ENCODE measurements at places on chromosomes 2 and 18.

- no peak for DNase-seq
Observed at GRCh38 chr2:33583194-33583938, 15.7 kb downstream of the FAM98A start.

DNA sequence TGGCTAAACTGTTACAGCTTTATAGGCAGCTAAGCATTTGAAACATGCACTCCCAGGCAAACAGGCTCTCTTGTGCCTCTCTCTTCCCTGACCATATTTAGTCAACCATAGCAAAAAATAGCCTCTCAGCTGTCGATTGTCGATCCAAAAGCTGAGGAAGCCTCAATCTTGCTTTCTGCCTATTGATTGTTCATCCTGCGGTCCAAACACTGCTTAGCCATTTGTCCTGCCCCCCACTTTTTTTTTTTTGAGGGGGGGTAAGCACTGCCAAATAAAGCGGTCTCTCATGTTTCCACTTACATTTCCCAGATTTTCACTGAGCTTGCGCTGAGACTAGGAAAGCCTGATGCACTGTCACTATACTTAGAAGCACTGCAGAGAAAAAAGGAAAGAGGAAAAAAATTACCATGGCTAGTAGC, 90.8 kb downstream of the MIB1 start:
- no peak for DNase-seq

DNA sequence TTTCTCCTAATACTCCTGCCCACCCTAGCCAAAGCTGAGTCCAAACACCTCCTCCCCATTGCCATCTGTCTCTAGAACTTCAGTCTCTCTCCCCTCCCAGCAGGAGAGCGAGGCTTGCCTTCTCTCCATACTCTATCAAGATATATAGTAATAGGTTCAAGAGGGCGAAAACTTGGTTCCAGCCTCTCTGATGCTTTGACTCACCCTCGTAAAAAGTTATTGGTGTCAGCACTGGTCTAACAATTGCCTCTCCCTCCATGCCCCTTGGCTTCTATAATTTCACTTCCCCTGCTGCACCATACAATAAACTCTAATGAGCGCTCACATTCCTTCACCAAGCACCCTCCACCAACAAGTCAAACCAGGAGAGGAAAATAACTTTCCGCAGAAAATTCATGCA, 797.3 kb downstream of the BCL11A start:
- DNase-seq, result no peak

GRCh38 chr2:82340578-82341053, 2036.1 kb upstream of the LRRTM1 start:
- DNase-seq, result no peak

DNA sequence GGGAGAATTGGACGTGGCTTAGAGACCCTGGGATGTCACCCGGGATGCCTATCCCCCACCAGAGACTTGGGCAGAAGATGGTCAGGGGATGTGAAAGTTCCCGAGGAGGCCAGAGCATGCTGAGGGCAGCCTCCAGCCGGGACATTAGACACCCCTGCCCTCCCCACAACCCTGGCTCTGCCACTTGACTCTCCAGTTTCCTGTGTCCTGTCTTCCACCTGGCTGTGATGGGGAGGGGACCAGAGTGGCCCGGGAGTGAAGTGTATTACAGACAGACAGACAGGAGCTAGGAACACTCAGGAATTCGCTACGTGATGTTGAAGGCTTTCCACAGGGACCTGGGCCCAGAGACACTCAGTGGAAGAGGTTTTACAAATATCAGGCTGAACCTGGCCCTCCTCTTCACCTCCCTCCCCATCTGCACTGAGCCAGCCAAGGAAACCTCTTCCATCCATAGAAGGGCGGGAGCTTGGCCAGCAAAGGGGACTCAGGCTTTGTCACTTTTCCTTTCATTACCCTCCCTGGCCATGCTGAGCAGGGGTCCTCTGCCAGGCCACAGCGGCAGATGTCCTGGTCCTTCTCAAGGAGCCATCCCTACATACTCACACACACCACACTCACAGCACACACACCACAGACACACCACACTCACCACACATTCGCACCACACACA, 60.7 kb downstream of the SDC1 start:
- DNase-seq, result no peak

DNA sequence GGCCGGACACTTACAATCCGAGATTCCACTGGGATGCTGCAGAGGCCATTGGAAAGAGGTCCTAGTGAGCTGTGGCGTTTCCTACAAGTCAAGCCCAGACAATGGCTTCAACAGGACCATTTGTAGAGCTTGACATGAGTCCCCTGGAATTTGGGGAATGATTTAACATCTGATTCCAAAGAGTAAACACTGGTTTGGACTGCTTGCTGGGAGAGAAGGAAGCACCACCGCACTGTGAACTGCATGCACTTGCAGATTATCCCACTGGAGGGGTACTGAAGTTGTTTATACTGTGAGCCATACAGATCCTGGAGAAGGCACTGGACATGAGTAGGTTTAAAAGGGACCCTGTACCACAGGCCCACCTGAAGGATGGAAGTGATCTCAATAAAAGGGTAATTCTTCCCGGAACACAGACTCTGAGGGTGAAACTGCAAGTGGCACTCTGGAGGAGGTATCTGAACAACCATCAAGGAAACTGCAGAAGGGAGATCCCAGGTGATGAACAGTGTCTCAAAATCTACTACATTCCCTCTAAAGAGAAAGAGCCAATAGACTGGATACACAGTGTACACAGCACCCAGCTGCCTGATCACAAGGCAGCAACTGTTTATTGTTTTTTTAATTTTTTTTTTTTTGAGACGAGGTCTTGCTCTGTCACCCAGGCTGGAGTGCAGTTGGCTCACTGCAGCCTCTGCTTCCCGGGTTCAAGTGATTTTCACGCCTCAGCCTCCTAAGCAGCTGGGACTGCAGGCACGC, 4.3 kb upstream of the RAB6C start:
- DNase-seq, result no peak

- DNase-seq, result no peak
Observed at GRCh38 chr2:212712466-212712865, 173.9 kb upstream of the ERBB4 start.

GRCh38 chr18:43596105-43596712, 318.9 kb upstream of the SYT4 start:
- no peak for DNase-seq

- DNase-seq, result no peak
Observed at GRCh38 chr2:195594919-195595694, 61.9 kb upstream of the SLC39A10 start.

DNA sequence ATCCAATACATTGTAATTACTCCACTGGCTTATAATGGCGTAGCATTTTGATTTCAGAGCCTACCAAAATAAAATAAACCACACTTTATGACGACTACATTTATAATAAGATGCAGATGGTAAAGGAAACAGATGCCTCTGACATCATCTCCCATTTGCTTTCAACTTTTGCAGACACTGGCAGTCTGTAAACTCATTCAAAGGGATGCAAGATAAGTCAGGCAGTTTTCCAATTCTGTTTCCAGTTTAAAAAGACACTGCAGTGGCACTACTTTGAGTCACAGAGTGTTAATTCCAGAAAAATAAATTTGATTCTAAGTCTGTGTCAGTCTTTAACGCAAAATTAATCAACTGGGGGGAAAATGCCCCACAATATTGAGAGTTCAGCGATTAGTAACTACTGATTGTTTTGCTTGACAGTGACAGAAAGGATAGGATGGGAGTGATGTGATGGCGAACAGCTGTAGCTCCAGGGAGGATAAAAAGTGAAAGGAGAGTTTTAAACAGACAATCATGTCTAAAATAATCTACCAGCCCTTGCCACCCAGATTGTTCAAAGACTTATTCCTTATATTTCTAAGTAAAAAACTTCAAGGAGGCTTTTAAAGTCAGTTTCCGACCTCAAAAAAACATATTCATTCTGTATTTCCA, 6.7 kb downstream of the DSEL start:
- DNase-seq, result no peak

DNA sequence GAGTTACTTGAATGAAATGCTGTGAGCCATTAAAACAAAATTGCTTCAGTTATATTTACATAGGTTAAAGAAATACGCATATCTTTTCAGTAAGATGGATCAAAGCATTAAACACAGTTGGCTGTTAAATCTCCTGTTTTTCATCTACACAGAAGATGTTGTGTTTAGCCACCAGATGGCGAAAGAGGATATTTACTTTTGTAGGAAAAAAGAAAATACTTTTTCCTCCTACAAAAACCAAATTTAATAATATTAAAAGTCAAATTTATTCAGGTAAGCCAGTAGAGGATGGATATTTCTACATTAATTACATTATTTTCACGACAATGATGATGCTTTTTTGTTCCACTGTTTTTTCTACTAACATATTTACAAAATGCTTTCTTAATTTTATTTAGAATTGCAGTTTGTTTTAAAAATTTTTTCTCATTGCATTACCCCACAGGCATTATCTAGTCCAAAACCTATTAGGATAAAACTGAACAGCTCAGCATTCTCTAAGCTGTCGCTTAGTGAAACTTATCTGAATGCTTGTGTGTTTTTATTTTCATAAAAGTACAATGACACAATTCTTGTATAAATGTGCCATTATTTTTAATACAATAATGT, 173.7 kb downstream of the ASXL3 start:
- no peak for DNase-seq

GRCh38 chr2:236394571-236394970, 130.4 kb upstream of the ASB18 start:
- DNase-seq, result no peak

DNA sequence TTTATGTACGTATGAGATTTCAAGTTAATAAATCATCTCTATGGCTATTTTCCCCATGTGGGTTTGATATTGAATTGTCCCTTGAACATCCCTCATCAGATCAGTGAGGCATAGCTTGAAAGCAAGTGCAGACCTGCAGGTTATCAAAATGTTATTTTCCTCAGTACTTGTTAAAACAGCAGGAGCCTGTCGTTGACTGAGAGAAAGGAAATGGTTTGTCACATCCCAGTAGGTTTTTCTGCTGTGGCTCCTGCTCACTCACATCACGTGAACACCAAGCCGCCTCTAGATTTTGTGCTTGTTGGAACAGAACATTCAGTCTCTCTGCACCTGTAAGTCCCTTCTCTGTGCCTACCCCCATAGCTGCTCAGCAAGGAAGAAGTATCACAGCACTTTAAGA, 340.3 kb downstream of the CELF4 start:
- DNase-seq, result no peak

DNA sequence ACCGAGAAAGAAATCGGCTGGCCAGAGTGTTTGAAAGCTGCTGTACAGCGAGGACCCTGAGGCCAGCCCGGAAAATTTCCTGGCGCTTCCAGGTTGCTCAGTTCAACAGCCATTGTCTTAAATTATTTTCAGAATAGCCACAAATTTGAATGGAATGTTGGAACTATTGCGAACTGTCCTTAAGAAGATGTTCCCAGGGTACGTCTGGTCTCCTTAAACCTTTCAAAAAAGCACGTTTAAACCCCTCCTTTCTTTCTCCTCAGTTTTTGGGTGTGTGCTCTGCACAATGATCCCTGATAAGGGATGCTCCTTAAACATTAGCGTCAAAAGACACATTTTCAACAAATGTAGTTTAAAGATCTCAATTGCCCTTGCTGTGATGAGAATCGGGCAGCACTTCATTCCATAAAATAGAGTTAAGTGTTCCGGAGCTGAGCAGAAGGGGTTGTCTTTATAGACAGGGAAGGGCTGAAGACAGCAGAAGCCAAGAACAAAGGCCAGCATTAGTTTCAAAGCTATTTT, 14.5 kb upstream of the LPIN2 start:
- no peak for DNase-seq

DNA sequence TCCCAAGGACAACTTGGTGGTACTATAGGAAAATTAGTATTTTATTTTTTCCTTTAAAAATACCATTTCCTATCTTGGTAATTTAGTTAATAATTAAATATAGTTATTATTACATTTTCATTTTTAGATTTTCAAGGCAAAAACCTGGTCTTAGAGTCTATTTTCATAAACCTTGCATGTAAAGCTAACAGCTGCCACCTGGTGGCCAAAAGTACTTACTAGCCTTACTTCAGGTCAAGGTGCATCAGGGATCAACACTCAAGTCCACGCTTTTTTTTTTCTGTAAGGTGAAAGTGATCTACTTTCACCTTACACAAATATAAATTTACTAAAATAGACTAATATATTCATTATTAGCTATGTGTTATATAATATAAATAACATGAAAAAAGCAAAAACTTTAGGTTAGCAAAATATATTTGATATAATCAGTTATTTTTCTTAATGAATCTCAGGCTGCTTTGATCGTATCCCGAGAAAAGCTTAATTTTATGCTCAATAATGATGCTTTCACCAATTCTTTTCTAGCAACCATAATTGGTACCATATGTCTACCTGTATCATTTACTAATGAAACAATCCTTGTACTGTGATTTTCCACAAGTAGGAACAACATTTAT, 62.5 kb downstream of the RELCH start:
- DNase-seq, result peak; percentile 41

DNA sequence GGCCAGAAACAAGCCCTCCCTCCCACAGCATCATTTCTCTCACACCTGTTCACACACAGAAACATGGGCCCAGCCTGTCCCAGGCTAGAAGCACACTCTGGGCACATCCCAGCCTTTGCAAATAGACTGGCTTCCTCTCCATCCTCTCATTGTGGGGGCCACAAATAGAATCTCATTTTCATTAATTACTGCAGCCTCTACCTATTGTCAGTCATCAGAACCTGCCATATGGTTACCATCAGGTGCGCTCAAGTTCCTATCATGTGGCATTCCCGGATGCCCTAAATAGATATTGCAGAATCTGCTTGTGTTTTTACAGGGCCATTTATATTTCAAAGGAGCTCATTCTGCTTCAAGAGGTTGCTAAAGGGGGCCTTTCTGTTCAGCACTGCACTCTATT, 460.7 kb downstream of the BCL11A start:
- no peak for DNase-seq

- no peak for DNase-seq
Observed at GRCh38 chr2:230886671-230887071, 21.9 kb downstream of the ITM2C start.

GRCh38 chr18:27226556-27227075, 41.5 kb upstream of the CHST9 start:
- no peak for DNase-seq

GRCh38 chr2:185484602-185485001, 254.0 kb upstream of the FSIP2 start:
- DNase-seq, result no peak

DNA sequence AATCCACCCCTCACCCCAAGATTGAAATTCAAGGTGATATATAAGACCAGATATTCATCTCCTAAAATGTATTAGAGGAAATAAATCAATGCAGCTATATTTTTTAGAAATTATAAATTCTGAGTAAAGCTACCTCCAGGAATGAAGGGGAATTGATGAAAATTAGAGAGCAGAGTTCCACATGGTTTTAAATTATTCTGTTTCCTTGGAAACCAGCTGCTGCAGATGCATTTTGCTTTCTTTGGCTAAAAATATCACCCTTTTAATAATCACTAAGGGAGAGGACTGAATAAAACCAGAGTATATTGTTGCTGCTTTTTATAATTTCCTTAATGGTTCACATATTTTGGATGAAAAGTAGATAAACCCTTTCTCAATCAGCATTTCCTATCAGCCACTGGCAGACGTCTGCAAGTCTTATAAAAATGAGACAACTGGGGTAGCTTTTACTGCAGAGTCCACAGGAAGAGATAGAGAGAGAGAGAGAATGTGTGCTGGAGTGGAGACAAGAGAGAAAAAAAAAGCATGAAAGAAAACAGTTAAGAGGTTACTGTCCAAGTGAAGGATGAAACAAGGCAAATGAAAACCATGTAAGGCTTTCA, 2.0 kb downstream of the CSRNP3 start:
- no peak for DNase-seq

GRCh38 chr2:10375570-10376281, 72.4 kb downstream of the ODC1 start:
- DNase-seq, result no peak

Data from activated CD8-positive, alpha-beta memory T cell treated with anti-CD3 and anti-CD28 coated beads for 1 hour (primary cell).